ENCODE measurements at places on chromosomes 3 and 15. TPM values are rescaled to one million over a fixed set of nuclear protein-coding genes. Genes with fewer than 3 reads are reported as not detected.

DNA sequence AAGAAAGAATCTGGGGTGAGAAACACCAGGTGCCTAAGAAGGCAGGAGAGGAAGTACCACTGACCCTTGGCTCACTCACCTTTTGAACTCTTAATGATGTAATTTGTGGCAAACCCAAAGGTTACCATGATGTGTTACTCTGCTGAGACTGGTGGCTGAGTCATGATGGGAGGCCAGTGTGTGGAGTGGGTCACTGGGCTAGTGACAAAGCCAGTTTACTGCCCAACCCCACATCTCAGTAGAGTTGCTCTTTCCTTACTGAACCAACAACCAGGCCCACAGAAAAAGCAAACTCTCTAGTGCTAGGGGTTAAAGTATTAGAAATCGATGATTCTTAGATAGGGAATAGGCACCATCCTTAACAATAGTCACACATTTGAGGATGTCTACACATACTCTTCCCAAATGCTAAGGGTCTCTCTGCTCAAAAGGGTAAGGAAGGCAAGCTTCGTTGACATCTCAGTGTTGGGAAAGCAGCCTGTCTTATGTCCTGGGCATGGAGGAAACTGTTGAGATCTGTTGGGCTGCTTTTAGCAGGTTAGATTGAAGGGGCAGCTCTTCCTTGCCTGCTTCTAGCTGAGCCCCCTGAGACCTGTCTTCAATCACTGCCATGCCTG is 3.1 kb downstream of the RBP2 start:
- no peak overlapping the region for H3K4me3 ChIP-seq
- H3K4me1 ChIP-seq, result no peaks in the 10 kb centered on the region
- H3K27me3 ChIP-seq, result no peaks in the 10 kb centered on the region
- no peak for DNase-seq
- H3K36me3 ChIP-seq, result no peaks in the 10 kb centered on the region

GRCh38 chr3:51687431-51688205 is 16.6 kb downstream of the TEX264 start:
- no peaks in the 10 kb centered on the region for H3K27me3 ChIP-seq
- H3K36me3 ChIP-seq, result no peaks in the 10 kb centered on the region
- no peak for DNase-seq

- no peaks in the 10 kb centered on the region for H3K27me3 ChIP-seq
- H3K4me3 ChIP-seq, result no peak overlapping the region
- H3K36me3 ChIP-seq, result no peaks in the 10 kb centered on the region
- H3K27ac ChIP-seq, result no peak overlapping the region
Observed at GRCh38 chr15:56496635-56497034, 31.7 kb upstream of the MNS1 start.

DNA sequence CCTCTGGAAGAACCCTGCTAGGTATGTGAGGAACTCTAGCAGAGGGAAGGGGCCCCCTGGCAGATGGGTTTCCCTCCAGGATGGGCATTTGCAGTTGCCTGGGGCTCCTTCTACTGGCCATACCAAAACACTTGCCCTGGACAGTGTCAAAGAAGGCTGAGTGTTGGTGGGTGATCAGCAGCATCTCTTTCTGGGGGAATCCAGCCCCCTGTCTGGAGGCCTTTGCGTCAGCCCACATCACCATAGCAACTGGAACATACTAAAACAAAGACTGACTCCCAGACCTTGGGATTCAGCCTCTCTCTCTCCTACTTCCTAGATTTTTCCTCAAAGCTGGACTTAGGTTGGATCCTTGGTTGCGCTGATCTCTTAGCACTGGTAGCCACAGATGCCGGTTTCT is 8.1 kb downstream of the CEMIP start:
- no peak for DNase-seq
- no peak overlapping the region for H3K27ac ChIP-seq
- no peaks in the 10 kb centered on the region for H3K36me3 ChIP-seq
- no peaks in the 10 kb centered on the region for H3K4me1 ChIP-seq
- H3K4me3 ChIP-seq, result no peak overlapping the region

The WDR5B gene
- 7.1 TPM for total RNA-seq

Measured in testis (tissue), 5 donors.